ENCODE measurements at places on chromosomes 6 and 20.

DNA sequence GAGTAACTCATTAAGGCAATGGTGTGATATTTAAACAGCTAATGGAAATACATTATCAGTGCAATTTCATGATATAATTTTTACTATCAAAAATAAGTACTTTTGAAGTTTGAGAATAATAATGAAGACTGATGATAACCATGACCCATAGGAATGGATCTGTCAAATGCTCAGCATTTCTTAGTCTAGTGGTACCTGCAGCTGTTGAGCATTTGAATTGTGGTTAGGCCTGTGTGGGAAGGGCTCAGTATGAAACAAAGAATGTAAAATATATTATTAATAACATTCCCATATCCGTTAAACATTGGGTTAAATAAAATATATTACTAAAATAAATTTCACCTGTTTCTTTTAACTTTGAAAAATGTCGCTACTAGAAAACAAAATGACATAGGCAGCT is 173.0 kb downstream of the PHF3 start:
- no peak for DNase-seq

GRCh38 chr6:99661870-99662269 is 55.2 kb downstream of the PRDM13 start:
- no peak for DNase-seq

GRCh38 chr20:32418376-32418775 is 60.2 kb downstream of the ASXL1 start:
- DNase-seq = no peak

DNA sequence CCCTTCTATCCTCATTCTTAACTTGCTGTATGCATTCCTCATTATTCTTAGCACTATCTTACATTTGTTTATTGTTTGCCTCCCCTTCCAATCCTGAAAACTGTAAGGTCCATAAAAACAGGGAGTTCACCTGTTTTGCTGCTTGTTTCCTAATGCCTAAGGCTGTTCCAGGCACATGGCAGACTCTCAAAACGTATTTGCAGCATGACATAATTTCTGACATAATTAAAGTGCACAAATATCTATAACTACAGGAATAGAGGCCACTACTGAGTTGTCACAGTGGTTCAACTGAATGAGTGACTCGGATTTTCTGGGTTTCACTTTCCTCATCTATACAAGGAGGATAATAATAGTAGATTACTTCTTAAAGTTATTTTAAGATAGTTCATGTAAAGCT is 83.0 kb downstream of the HFE start:
- no peak for DNase-seq

- no peak for DNase-seq
These were observed 1.3 kb downstream of the PRSS16 start for GRCh38 chr6:27248783-27249182.

DNA sequence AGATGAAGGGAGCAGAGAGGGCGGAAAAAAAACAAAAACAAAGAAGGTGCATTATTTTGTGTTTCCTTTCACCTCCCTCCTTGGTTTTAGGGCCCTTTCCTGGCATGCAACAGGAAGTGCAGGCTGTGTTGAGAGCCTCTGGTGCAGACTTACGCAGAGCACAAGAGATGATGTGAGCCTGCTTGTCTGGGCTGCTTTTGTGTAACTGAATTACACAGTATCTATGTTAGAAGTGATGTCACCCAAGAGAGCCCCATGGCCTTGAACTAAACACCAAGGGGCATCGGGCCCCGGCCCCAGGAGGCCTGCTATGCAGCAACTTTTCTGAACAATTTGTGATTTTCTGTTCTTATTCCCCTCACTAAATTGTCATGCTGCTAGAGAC is 25.5 kb downstream of the GNAS start:
- DNase-seq = no peak

GRCh38 chr6:128370072-128370471 is 150.3 kb downstream of the PTPRK start:
- DNase-seq = no peak

GRCh38 chr6:110814102-110815014 is 911 bp downstream of the CDK19 start:
- peak; percentile 75 for DNase-seq

DNA sequence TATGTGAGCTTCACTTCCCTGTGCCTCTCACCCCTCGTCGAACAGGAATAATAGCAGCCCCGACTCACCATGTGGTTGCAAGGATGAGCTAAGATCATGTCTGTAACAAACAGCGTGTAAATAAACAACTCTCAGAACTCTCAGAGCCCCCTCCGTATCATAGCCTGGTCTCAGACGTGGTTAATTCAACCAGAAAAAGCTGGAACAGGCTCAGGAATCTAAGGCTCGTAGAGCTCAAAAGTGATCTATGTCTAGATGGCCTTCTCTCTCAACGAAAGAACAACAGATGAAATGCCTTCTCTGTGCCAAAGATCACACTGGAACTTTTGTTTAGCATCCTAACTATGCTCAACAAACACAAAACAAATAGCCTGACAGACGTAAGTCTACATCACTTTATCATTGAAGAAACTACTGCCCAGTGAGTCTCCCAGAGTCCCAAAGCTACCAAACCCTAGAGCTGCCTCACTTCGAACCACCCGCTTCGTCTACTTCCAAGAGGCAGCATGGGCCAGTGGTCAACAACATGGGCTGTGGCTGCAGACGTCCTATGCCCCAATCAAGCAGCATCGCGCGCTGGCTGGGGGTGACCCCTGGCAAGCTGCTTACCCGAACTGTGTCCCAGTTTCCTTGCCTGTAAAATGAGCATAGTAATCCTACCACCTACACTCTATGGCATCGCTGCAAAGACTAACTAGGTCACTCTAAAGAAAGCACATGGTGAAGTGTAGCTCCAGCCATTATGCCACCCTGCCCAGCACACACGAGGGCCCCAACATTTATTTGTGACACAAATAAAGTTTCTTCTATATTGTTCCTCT is 35.1 kb downstream of the NFATC2 start:
- no peak for DNase-seq

DNA sequence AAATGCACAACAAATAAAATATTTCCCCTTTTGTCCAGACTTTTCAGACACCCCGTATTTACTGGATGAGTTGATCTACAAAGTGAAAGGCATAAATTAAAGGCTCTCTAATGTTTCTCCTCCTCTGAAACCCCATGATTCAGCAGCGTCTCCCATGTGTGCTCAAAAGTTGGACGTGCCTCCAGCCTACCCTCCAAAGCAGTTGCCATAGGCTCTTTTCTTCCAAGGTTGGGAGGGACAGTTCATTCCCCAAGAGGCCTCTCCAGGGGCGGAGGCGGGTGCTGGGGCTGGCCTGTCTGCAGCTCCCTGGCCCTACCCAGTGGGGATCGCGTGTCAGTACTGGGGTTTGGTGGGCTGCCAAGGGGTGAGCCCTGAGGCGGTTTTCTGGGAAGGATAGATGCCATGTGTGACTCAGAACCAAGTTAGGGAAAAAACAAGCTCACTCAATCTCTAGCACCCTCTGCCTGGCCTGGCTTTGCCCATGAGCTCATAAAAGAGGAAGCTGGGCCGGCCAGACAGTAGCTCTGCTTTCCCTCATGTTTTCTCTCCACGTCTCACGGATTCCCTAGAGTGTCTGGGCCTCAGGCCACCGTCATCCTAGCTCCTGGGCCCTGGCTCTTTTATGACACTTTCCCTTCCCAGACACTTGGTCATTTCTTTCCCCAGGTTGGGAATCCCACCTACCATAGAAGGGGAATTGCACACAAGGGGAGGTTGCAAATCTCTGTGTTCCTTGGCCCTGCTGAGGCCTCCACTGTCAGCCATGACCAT is 8.0 kb upstream of the IER3 start:
- DNase-seq = no peak

- no peak for DNase-seq
These were observed 117.9 kb upstream of the AKAP12 start for GRCh38 chr6:151121900-151122299.

GRCh38 chr6:39353698-39354315 is 31.3 kb upstream of the KCNK16 start:
- no peak for DNase-seq

DNA sequence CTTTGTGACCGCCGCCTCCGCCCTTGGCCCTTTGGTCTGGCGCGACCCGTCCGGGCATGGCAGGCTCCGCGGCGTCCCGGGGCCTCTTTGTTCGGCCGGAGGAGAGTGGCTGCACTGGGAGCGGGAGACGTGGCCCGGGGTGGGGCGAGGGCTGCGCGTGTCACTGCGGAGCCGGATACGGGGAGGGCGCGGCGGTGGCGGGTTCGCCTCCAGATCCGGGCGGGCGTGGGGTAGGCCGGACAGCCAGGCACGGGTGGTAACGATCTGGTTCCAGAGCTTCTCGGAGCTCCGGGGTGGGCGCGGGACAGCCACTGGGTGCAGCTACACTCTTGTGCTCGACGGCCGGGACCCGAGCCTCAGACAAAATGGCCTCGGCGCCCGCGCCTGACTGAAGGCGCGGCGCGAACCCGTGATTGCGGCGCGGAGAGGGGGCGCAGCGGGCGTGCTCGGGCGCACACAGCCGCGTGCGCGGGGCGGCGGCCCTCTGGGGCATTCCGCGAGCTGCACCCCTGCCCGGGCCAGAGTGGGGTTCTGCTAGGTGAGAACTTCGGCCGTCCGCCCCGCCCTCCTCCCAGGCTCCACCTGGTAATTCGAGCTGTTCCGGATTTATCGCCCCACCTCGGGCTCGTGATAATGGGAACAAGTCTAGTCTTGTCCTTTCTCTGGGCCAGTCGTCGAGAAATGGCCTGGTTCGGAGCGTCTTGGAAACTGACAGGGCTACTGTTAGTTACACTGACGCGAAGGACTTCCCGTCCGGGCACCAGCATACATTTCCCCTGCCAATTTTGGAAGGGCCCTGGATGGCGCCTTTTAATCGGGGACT is 1.0 kb downstream of the LOC128125822 start:
- peak; percentile 70 for DNase-seq

DNA sequence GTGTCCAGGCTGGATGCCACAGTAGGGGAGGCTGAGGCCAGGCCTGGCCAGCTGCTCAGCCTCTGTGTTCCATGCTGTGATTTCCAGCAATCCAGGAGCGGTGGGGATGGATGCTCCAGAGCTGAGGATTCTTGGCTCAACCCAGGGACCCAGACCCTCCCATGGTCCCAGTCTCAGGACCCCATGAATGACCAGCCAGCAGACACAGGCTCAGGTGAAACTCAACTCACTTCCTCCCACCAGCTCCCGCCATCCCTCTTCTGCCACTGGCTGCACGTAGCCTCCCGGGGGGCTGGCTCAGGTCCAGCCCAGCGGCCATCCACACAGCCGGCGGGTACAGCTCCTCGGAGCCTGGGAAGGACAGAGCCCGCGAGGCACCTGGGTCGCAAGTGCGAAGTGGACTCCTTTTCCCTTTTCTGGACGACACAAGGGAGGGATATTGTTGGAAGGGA is 54.5 kb upstream of the DACT2 start:
- DNase-seq = no peak

GRCh38 chr6:163438940-163439335 is 24.4 kb downstream of the QKI start:
- no peak for DNase-seq

DNA sequence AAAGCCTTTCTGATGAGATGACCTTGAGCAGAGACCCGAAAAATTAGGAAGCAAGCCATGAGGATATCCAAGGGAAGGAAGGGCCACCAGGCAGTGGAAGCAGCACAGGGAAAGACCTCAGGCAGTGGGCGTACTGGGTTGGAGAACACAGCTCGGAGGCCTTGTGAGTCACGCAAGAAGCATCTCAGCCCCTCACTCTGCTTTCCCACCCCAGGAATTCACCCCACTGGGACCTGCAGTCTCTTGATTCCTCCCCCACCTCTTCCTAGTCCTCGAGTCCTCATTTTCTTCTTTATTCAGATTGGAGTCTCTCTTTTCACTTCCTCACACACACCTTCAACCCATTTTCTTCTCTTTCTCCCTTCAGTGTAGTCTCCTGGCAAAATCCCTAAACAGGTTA is 27.0 kb downstream of the RPRD1B start:
- no peak for DNase-seq

DNA sequence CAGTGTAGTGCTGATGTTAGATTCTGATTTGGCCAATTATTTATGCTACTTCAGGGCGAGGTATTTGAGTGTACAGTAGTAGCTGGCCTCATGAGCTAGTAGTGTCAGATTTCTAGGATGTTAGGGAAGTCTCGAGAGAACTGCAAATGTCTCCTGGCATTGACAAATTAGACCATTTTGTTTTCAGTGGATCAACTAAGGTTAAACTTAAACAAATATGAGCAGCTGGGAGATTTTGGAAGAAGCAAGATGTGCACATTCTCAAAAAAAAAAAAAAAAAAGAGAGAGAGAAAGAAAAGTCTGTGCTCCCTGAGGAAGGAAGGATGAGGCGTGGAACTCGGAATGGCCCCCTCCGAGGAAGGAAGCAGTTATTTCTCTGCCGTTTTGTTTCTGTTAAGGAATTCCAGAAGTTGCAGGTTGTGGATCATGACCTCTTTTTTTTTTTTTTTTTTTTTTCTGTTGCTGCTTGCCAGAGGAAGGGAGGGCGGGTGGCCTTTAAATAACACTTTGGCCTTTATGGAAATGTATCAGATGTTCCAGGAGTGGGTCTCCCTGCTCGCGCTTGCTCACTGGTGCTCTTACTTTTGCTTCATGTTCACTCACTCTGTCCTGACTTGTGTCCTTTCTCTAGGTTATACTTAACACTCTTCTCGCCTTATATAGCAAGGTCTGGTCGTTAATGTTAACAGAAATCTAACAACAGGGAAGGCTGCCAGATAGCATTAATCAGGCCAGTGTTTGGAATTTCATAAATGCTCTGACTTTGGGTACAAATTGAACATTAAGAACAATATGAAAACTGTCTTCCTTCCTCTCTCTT is 124.4 kb downstream of the TCP11 start:
- no peak for DNase-seq

DNA sequence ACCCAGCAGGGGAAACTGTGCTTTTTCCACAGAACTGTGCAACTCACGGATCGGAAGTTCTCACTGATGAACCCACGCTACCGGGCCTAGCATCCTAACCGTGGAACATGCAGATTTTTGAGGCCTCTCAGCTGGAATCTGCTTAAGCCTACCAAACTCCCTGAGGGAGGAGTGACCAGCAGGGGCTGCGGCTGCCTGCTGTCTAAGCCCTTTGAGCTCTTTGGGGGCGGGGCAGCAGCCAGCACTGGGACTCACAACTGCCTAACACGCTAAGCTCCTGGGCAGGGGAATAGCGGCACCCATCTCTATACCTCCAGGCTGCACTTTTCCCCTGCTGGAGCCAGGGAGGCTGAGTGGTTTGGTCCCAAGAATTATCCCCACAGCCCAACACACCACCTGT is 20.4 kb upstream of the METTL24 start:
- DNase-seq = no peak

DNA sequence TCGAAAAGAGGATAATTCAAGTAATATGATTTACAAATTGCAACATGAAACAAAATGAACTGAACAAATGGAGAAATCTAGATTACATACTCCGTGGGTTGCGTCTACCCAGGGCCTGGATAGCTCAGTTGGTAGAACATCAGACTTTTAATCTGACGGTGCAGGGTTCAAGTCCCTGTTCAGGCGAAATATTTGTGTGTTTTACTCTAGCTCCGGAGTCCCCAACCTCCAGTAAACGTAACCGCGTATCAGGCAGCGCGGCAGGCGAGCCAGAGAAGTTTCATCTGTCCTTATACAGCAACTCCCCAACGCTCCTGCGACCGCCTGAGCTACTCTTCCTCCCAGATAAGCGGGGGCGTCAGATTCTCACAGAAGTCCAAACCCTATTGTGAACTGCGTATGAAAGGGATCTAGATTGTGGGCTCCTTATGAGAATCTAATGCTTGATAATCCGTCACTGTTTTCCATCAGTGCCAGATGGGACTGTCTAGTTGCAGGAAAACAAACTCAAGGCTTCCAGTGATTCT is 176.1 kb downstream of the TRIM27 start:
- DNase-seq = no peak

- DNase-seq = no peak
These were observed 4.6 kb downstream of the UNC93A start for GRCh38 chr6:167295495-167296292.

- DNase-seq = no peak
These were observed 18.7 kb upstream of the LAMP5 start for GRCh38 chr20:9495701-9496100.
